ENCODE measurements at places on chromosomes 7 and 10.

- no peak for DNase-seq
These were observed 87.2 kb upstream of the INSYN2A start for GRCh38 chr10:127283576-127283975.

DNA sequence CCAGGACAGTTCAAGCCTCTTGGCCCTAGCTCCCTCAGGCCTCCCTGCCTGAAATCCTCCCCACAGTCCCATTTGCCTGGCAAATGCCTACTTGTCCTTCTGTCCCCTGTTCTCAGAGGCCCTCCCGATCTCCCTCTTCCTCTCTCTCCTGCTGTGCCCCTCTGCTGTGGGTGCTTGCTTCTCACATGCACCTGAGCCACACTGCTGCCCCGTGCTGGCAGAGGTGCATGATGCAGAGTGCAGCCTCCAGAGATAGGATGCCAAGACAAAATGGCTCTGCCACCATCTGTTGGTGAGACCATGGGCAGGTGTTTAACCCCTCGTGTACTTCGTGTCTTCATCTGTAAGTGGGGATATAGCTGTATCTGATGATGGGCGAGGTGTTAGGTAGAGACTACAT is 158.4 kb downstream of the RGS10 start:
- DNase-seq: no peak

GRCh38 chr7:152152267-152152666 is 126.8 kb downstream of the GALNT11 start:
- DNase-seq: no peak

DNA sequence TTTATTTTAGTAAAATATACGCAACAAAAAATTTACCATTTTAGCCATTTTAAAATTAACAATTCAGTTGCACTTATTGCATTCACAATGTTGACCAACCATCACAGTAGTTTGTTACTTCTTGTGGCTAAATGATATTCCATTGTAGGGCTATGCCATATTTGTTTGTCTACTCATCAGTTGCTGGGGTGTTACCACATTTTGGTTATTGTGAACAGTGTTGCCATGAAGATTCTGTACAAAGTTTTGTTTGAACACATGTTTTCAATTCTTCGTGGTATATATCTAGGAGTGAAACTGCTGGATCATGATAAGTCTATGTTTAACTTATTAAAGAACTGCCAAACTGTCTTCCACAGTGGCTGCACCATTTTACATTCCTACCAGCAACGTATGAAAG is 46.3 kb upstream of the ZNF365 start:
- no peak for DNase-seq

DNA sequence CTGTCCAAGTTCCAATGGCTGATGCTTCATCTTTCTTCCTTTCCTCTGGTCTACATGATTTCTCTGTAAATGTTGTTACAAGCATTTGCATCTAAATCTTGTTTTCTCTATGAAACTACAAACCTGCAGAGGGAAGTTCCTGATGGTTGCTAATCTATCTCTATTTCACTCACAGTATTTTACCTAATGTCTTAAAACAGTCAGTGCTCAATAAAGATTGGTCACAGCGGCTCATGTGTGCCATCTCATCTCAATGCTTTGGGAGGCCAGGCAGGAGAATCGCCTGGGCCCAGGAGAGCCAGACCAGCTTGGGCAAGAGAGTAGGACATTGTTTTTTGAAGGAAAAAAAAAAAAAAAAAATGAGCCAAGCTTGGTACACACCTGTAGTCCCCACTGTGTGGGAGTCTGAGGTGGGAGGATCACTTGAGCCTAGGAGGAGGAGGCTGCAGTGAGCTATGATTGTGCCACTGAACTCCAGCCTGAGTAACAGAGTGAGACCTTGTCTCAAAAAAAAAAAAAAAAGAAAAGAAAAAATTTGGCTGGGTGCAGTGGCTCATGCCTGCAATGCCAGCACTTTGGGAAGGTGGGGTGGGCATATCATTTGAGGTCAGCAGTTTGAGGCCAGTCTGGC is 71.3 kb upstream of the ARMC3 start:
- DNase-seq: no peak

DNA sequence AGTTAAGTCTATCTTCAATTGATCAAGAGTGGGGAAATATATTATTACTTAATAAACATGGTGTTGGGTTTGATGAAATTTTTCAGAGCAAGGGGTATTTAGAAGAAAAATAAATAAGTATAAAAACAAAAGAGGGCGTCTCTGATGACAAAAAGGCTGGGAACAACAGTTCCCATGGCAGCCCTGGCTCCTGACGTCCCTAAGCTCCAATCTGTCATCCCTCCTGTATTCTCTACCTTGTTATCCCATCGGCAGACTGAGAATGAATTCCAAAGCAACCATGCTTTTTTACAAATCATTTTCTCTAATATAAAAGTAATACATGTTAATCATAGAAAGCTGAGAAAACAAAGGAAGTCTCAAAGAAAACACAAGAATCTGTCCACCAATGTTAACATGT is 55.5 kb downstream of the SORBS1 start:
- no peak for DNase-seq

DNA sequence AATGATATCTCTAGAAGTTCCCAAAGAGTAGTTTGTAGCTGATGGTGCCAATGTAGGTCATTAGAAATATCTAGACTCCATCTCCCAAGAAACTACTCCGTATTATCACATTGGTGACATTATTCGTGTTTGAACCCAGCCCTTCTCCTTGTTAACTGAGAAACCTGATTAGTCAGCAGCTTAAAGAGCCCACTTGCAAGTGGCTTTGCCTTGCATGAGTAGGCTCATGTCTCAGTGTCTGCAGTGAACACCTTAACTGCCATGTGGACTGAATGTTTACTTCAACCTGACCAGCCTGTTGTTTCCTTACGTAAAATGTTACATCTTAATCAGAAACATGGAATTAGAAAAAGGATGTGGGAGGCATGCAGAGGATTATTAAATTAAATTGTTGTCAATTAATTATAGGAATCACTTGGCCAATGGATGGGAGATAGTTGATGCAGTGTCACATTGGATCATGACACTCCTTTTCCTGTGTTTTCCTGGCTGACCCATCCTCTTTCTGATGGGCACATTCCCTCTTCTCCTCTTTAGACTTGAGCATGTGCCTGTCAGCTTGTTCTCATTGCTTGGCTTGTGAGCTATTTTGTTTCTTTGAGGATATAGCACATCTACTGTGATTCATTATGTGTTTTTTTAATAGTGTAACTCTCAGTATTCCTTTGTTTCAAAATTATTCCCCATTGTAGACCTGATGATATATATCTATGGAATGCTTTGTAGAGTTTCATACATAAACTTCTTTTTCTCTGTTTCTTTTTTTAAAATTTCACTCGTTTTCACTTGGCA is 18.0 kb downstream of the STARD3NL start:
- DNase-seq: no peak

GRCh38 chr7:39721345-39721744 is 98.0 kb downstream of the RALA start:
- DNase-seq: no peak

DNA sequence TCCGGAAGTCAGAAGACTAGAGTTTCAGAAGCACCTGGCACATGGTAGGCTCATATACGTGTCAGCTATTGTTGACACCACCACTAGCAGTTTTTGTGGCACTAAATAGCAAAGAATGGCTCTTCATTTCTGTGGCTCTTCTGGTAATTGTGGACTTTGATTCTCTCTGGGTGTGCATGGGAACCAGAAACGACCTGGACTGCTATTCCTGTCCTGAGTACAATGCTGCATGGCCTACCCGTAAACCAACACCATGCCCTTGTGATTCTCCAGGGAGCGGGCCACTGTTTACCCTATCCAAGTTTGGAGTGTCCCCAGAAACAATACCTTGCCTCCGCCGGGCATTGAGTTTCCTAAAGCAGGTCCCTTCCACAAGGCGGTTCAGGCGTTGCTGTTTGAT is 162.9 kb upstream of the AOAH start:
- DNase-seq: no peak

GRCh38 chr10:75352650-75353049 is 48.9 kb downstream of the ZNF503 start:
- DNase-seq: no peak

DNA sequence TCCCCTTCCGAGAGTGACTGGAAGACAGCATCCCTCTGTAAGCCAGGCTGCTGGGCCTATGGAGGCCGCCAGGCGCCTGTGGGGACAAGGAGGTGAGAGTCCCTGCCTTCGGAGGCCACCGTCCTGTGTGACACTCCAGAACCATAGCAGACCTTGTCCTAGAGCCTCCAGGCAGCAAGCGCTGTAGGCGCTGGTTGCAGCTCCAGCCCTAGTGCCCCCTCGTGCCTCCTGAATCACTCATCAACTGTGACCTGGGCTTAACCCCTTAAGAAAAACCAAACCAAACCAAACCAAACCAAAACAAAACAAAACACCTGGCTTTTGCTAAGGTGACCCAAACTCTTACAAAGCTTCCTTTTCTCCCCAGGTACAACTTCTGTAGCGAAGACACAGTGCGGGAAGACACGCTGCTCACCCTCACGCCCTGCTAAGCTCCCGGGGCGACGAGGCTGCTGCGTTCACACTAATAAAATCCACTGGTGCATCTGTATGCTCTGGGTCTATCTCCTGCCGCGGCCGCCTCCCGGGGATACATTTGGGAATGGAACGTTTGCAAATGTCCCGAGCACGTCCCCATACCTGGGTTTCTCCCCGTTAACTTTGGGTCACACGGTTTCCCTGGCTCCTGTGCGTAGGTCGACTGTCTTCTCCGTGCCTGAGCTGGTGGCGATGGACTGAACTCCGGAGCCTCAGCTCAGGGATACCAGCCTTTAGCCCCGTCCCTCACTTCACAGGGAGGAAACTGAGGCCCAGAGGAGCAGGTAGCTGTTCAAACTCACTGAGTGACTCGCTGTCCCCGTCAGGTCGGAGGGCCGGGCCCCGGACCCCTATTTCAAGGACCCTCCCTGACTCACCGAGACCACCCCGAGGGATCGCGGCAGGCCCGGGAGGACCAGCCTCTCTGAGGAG is 11.8 kb upstream of the PNLIPRP2 start:
- DNase-seq: no peak

GRCh38 chr10:454860-455259 is 234.6 kb downstream of the DIP2C start:
- DNase-seq: no peak

- no peak for DNase-seq
These were observed 2.0 kb downstream of the HOXA11 start for GRCh38 chr7:27182861-27183681.

Data from stimulated activated CD8-positive, alpha-beta memory T cell treated with anti-CD3 and anti-CD28 coated beads, Interleukin-15, amount 100 ng/mL, for 48 hours (primary cell).